Tongue (tissue), 3 donors: ENCODE measurements at places on chromosomes 1 and 21. TPM values are rescaled to one million over a fixed set of nuclear protein-coding genes. Genes with fewer than 3 reads are reported as not detected.

DNA sequence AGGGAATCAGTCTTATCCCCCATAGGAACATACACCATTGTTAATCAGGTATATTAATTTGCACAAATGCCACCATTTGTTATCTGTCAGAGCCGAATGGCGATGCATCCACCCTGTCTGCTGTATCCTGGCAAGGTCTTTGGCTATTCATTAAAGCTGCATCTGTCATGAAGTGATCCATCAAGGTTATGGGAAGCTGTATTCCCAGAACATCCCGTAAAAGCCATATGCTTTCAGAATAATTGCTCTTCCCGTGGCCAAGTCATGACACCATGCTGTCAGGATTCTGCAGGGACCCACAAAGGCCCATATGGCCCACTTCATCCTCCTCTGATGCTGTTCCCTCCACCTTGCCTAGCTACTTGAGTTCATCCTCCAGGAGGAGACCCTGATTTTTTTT, 103.9 kb downstream of the RAVER2 start:
- DNase-seq: no peak

DNA sequence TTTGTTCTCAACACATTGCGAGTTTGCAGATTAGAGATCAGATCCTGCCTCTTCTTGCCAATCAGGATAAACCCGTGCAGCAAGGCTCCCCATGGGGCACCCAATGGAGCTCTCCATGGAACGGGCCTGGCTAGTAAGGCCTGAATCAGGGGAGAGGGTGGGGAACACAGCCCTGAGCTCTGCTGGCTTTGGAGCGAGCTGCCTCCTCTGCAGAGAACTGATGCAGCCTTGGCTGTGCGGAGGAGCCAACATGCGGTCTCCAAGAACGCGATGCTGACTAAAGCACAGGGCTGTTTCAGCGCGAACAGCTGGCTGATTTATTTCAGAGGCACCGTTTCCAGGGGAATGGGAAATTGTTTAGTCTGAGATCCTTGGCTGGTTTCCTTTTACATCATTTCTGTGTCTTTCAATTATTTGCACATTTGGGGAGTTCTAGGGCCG, 139.7 kb downstream of the TSEN15 start:
- peak; percentile 96 for DNase-seq

DNA sequence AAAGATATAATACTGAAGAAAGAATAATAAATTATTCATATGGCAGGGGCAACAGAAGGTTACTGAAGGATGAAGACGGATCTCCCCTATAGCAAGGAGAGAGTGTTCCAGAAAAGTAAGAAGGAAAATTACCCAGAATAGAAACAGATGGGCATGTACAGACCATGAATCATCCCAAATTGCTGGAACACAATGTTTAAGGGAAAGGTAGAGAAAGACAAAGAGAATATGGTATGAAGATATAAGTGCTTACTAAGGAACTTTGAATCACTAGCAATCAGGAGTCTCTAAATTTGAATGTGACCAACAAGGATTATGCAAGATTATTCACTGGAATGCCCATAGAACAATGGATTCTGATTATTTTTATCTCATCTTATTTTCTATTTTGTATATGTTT, 375.4 kb downstream of the COL11A1 start:
- no peak for DNase-seq

- peak; percentile 80 for DNase-seq
These were observed 3.5 kb upstream of the NBL1 start for GRCh38 chr1:19640363-19641316.

DNA sequence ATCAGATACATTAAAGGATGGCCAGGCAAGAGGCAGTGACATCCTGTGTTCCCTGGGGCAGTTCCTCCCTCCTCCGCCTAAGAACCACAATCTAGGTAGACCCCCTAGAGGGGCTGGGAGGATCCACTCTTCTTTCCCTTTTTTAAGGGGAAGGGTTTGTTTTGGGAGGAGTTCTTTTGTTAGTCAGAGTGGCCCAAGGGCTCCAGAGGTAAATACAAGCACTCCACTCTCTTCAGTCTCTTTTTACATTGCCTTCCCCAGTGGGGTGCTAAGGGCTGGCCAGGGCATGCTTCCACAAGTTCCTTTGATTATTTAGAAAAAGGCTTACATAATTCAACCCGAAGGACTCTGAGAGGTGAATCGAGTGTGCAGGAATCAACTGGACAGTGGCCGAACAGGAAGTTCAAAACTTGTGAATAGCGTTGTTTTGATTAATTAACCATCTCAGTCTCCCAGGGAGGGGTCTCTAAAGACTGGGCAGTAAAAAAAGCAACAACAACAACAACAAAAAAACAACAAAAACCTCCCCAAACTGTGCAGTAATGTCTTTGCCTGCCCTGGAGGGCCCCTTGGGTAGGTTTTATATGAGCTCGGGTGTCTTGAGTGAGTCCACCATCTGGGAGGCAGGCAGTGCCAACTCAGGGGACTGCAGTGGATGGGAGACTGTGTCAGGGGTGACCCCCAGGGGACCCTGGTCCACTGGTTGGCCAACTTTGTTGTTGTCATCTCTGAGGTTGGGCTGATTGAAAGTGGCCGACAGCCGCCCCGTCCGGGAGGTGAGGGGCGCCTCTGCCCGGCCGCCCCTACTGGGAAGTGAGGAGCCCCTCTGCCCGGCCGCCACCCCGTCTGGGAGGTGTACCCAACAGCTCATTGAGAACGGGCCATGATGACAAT, 33.2 kb upstream of the ENO1 start:
- DNase-seq: no peak

DNA sequence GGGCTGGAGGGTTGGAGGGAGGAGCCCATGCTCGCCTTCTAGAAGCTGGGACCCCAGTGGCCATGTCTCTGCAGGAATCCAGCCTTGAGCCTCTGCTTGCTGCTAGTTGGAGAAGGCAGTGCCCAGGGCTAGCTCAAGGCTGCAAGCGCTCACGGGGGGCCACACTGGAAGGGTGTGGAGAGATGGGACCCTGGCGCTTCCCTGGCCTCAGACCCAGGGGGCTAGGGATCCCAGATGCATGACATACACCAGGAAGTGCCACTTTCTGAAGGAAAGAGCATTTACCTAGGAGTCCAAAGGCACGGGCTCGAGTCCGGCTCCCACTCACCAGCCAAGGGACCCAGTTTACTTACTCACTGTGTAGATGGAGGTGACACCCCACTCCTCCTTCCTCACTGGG, 32.6 kb downstream of the NENF start:
- no peak for DNase-seq

GRCh38 chr1:153958961-153959260, 499 bp upstream of the CRTC2 start:
- no peak for DNase-seq

DNA sequence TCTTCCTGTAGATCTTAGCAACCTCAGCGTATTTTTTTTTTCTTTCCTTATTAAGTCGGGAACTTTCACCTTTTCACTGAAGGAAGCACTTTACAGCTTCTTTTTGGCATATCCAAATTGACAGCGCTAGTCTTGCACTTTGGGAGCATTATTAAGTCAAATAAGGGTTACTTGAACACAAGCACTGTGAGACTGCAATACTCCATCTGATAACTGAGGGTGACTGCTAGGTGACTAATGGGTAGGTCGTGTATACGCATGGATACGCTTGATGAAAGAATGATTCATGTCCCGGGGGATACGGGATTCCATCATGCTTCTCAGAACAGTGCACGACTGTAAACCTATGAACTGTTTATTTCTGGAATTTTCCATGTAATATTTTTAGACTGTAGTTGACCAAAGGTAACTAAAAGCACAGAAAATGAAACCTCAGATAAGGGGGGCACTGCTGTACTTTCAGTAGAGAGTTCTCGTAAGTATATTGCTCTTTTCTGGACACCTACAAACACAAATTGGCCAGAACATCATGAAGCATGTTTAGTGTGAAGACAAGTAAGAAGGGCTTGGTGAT, 364.7 kb downstream of the SMYD3 start:
- DNase-seq: no peak

- no peak for DNase-seq
These were observed 11.7 kb downstream of the SELL start for GRCh38 chr1:169699707-169700106.

GRCh38 chr21:26887251-26887650, 42.0 kb upstream of the ADAMTS1 start:
- no peak for DNase-seq

GRCh38 chr1:59063501-59063900, 233.4 kb upstream of the FGGY start:
- no peak for DNase-seq

FMO3 gene
- total RNA-seq: not detected

ACOT11 gene
- 18.2 TPM for total RNA-seq

DNA sequence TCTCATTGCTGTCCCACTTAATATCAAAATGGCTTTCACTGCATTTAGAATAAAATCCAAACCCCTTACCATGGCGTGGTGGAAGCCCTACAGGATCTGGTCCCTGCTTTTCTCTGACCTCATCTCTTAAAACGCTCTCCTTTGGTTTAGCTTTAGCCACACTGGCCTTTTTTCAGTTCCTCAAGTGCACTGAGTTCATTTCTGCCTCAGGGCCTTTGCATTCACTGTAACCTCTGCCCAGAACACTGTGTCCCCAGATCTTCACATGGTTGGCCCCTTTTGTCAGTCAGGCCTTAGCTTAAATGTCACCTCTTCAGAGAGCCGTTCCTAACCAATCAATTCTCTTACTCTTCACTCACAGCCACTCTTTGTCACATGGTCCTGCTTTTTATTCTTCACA, 21.5 kb downstream of the BCL9 start:
- DNase-seq: no peak

CD48 gene
- total RNA-seq: 3.3 TPM

- DNase-seq: peak; percentile 92
These were observed 8.7 kb upstream of the PIK3C2B start for GRCh38 chr1:204503122-204503912.

- DNase-seq: no peak
These were observed 162.7 kb downstream of the ST6GALNAC3 start for GRCh38 chr1:76237211-76237610.

DNA sequence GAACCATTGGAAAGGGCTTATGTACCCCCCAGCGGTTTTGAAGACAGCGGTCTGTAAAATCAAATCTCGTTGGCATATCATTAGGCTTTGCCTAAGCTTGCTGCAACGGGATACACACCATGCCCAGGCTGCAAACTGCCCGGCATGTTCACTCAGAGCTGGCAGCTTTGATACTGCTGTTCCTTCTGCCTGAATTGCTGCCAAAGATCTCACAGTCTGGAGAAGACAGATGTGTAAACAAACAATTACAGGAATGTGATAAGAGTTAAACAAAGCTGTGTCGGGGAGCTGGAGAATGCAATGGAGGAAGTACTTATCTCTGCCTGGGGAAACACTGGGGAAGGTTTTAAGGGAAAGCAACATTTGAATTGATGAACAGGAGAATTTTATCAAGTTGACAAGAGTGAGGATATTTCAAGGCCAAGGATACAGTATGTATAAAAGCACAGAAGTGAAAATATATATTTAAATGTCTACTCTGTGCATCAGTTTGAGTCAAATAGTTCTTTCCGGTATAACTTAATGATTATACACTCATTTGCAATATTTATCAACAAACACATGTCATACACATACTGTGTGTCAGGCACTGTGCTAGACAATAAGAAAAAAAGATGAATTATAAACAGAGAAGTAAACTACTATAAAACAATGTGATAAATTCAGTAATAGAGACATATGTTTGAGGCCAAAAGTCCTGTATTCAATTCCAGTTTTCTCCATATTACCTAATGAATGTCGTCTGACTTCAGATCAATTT, 29.9 kb downstream of the CHML start:
- DNase-seq: peak; percentile 9

GRCh38 chr1:116001739-116002487, 25.6 kb downstream of the SLC22A15 start:
- DNase-seq: no peak

GRCh38 chr1:218034468-218034867, 250.6 kb upstream of the RRP15 start:
- no peak for DNase-seq

- no peak for DNase-seq
These were observed 18.5 kb upstream of the TBX15 start for GRCh38 chr1:119006406-119007279.

CDK11A gene
- total RNA-seq: 17.5 TPM

RNF11 gene
- total RNA-seq: 91.6 TPM

DNA sequence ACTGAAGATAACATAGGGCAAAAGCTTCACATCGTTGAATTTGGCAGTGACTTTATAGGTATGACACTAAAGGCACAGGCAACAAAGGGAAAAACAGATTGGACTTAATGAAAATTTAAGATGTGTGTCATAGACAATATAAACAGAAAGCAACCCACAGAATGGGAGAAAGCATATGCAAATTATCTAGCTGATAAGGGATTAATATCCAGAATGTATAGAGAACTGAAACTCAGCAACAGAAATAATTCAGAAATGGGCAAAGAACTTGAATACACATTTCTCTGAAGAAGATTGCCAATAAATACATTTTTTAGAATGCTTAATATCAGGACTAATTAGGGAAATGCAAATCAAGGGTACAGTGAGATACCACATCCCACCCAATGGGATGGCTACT, 55.2 kb upstream of the ANGPTL1 start:
- no peak for DNase-seq

DNA sequence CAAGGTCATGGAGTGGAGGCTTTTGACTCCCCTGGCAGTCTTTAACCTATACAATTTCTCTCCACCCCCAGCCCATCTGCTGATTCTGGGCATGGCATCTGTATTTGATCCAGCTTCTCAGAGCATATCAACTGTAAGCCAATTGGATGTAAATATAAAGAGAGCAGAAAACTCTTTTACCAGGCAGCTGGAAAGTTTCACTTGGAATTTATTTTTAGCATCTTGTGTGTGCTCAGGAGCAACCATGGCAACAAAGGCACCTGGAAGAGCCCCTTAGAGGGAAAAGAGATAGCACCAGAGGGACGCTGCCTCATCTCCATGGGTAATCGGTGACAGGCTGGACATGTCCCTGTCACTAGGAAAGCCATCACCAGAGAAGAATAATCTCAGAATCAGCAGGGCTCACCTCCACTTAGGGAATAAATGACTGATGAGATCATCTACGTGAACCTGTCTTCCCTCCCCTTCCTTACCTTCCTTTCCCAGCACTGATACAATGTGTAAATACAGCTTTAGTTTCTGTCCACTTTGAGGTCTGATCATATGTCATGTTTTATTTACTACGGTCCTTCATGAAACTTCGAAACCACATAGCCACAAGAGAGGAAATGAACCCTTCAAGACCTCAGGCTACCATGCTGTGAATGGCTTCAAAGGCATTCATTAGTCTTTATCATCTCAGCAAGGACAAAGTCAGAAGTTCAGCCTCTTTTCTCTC, 25.3 kb upstream of the SIPA1L2 start:
- peak; percentile 69 for DNase-seq

DNA sequence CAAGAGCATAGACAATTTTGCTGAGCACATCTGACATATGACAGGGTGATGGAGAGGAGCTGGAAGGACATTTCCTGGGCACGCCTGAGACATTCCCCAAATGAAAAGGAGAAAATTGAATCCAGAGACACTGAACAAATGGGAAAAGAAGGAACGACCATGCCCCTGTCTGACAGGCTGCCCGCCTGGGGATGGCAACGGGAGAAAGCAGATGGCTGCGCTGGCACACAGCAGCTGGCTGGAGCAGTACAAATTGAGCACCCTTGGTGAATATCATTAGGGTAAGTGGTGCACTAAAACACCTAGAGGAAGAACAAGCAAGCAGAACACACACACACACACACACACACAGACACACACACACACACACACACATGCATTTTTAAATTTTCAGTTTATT, 174.3 kb upstream of the DUSP10 start:
- no peak for DNase-seq

- DNase-seq: no peak
These were observed 71.1 kb upstream of the DPT start for GRCh38 chr1:168799927-168800605.

GRCh38 chr1:44714944-44715571, 15.9 kb downstream of the RNU5D-1 start:
- peak; percentile 84 for DNase-seq

GRCh38 chr1:248376916-248377315, 1.4 kb downstream of the OR2T6 start:
- DNase-seq: no peak
